RPMI8226 (cell line): ENCODE measurements at places on chromosomes 5 and 9.

GRCh38 chr5:177972613-177973012, 23.4 kb downstream of the PROP1 start:
- DNase-seq: no peak

- peak; percentile 68 for DNase-seq
Observed at GRCh38 chr9:131394464-131395156, 724 bp downstream of the PRRC2B start.

DNA sequence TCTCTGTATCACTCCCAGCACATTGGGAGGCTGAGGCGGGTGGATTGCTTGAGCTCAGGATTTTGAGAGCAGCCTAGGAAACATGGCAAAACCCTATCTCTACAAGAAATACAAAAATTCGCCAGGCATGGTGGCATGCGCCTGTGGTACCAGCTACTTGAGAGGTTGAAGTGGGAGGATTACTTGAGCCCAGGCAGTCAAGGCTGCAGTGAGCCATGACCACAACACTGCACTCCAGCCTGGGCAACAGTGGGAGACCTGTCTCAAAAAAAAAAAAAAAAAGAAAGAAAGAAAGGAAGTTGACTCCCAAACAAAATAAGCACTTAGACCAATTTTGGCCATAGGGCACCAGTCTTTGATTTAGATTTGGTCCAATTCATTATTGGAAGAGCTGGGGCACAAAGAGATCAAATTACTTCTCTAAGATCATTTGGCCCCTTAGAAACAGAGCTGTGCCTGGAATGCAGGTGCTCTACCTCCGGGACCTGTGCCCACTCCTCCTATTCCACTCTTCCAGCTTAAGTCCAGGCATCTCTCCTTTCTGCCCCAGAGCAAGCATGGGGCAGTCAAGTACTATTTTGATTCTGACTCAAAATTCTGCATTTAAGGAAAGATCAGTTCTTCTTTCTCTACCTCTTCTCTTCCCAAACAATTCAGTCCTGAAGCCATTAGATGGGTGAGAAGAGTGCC, 59.0 kb downstream of the ALDH7A1 start:
- no peak for DNase-seq

- no peak for DNase-seq
Observed at GRCh38 chr5:108280248-108280647, 101.7 kb downstream of the FBXL17 start.

GRCh38 chr9:93033531-93033930, 25.0 kb upstream of the SUSD3 start:
- DNase-seq: no peak

GRCh38 chr5:173747876-173748275, 131.4 kb upstream of the BOD1 start:
- no peak for DNase-seq

DNA sequence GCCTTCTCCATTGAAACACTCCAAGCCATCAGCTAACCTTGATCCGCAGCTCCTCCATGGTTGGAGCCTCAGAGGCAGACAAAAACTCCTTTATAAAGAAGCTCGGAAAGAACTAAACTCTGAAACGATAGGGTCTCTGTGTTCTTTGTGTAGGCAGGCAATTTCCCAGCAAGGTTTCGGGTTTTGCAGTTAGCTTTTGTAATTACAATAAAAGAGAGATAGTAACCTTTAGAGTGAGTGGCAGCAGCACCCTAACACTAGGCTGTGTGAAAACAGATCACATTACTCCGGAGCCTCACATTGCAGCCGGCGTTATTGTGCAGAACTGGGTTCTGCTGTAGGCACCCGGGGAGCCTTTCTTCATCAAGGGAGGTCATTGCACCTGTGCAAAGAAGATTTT, 115.8 kb upstream of the MAP3K1 start:
- DNase-seq: peak; percentile 37

DNA sequence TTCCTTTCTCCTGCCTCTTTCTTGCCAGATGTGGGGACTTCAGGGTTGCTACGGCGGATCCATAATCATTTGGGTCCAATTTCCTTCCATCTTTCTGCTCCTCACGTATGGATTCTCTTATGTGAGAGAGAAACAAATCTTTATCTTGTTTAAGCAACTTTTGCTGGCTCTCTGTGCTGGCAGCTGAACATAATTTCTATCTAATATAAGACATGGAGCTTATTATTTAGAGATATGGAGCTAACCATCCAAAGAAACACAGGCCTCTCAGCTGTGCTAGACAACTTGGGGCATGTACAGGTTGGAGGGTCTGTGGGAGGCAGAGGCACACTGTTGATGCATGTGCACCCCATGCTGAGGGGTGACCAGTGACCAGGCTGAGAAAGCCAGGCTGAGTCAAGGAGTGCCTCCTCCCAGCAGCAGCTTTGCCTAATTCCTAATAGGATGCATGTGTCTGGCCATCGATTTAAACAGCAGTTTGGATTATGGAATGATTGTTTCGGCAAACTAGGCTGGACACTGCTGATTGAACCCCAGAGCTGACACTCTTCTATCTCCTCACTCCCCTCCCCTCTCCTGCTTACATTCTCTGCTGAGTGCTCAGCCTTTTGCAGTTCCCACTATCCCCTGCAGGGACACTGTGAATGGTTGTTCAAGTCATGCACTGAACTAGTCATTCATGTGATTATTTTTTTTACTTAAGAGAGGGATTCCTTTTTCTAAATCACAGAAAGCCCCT, 195.8 kb downstream of the ERCC6L2 start:
- DNase-seq: peak; percentile 34

GRCh38 chr5:73726071-73726470, 100.1 kb downstream of the ARHGEF28 start:
- DNase-seq: no peak

DNA sequence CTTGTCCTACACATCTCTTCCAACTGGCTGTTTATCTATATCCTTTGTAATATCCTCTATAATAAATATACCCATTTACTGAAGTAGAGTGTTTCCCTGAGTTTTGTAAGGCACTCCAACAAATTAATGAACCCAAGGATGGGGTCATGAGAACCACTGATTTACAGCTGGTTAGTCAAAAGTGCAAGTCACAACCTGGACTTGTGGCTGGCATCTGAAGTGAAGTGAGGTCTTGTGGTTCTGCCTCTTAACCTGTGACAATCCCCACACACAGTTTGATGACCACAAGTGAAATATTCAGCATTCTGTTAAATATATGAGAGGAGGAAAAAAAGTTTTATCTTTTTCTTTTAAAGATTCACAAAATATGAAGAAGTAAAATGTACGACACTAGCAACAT, 126.1 kb downstream of the NR2F1-AS1 start:
- DNase-seq: no peak

GRCh38 chr5:162384225-162384624, 316.7 kb downstream of the GABRG2 start:
- no peak for DNase-seq

DNA sequence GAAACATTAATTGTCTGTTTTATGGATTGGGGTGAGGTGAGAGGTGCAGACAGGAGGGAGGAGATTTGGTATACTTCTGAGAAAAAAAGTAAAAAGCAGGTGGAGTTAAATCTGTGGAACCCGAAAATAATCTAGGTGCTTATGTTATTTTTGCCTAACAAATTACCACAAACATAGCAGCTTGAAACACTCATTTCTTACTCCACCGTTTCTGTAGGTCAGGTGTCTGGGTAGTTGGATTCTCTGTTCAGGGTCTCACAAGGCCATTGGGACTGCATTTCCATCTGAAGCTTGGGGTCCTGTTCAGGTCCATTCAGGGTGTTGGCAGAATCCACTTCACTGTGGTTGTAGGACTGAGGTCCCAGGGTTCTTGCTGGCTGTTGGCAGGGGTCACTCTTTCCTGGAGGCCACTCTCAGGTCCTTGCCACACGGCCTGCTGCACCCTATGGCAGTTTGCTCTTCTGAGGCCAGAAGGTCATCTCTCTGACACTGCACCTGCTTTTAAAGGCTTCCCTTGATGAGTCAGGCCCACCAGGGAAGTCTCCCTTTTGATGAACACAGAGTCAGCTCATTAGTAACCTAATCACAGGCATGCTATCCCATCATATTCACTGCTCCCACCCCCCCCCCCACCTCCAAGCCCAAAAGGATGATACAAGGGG, 82.2 kb downstream of the TRIO start:
- DNase-seq: peak; percentile 76

DNA sequence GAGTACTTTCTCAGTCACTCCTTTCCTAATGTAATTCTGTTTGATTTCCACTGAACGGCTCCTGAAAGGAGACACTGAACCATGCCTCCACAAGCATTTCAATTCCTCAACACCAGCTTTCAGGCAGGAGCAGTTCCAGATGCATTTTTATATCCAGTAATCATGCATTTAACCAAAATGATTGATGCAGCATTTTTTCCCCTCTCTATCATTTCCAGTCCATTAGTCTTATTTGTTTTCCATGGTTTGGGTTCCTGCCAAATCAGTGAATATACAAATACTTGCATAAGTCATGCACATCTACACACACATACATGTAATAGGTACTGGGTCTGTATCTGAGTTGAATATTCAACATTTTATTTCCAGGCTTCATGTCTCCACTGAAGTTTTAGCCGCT, 122.7 kb downstream of the GRIA1 start:
- no peak for DNase-seq

DNA sequence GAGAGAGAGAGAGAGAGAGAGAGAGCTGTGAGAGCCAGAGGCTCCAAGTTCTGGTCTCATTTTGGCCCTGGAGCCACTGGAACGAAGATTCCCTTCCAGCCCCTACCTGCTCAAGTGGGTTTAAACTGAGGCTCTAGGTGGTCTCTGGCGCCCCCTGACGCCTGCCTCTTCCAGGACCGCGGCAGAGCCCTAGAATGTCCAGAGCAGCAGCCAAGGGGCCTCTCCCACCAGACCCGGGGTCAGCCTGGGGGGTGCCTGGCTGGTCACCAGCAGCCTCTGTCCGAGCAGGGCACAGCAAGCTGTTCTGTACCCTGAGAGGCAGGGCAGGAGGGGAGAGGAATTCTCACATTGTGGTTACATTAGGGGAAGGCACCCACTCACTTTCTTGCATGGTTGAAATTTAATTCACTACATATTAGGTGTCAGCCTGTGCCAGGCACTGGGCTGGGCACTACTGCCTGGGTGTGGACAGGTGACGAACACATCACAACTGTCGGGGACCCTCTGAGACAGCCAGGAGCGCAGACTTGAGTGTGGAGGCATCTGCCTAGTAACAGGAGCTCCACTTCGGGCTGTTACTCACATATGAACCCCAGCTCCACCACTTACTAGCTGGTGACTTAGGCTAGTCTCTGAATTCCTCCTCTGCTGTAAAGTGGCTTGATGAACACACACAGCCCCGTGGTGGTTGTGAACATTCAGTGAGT, 44.5 kb downstream of the AMBP start:
- DNase-seq: peak; percentile 17

DNA sequence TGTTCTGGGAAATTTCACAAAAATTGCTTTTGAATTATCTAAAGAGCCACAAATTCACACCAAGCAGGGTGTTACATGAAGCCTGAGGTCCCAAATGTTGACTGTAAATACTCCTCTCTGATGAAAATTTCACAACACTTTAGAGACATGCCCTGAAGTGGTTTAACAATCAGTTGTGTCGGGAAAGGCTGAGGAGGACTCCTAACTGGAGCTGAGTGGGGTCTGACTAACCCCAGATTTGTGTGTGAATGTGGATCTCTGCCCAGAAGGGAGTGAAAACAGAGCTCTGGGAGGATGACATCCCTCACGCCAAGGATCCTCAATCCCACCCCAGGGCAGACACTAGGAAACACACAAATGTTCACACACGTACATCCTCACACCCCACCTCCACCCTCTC, 31.1 kb upstream of the GRXCR2 start:
- no peak for DNase-seq

GRCh38 chr9:70556771-70557170, 142.3 kb upstream of the KLF9 start:
- DNase-seq: no peak

DNA sequence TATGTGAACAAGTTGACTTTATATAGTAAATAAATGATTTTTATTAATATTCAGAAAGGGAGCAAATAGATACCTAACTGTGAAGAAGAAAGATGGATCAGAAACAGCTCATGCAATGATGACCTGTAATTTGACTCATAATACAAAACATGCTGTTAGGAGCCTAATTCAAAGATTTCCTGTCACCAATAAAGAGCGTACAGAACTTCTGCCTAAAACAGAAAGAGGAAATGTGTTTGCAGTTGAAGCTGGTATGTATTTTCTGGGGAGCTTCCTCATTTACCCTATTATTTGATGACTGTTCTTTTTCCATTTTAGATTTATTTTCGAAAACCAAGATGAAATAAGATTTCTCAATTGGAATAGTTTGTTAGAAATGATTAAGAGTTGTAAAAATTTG, 11.4 kb downstream of the YTHDC2 start:
- no peak for DNase-seq

- DNase-seq: no peak
Observed at GRCh38 chr5:67363963-67364362, 167.4 kb upstream of the CD180 start.
